Osteocyte (in vitro differentiated cells): ENCODE measurements at places on chromosomes 2 and 18. TPM values are rescaled to one million over a fixed set of nuclear protein-coding genes. Genes with fewer than 3 reads are reported as not detected.

GRCh38 chr2:236121546-236121945 lies 46.6 kb downstream of the GBX2 start:
- no peak for DNase-seq

DNA sequence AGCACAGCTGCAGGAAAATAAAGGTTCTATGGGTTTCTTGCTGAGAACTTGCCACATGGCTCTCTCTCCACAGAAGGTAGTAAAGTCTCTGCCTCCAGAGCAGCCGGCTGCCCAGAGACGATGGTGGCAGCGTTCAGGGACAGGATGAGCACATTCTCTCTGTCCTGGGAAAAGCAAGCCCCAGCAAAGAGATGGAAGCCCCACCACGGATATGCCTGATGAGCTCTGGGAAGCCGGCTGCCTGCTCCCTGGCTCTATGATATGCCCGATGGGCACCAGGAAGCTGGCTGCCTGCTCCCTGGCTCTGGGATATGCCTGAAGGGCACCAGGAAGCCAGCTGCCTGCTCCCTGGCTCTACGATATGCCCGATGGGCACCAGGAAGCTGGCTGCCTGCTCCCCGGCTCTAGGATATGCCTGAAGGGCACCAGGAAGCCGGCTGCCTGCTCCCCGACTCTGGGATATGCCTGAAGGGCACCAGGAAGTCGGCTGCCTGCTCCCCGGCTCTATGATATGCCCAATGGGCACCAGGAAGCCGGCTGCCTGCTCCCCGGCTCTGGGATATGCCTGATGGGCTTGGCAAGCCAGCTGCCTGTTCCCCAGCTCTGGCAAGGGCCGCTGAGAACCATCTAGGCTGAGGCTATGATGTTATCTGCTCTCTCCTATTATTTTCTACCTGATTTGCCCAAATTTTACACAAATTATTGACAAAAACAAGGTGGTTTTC lies 21.5 kb upstream of the SNTG2 start:
- no peak for DNase-seq

- DNase-seq: no peak
These were observed 742.3 kb upstream of the CELF4 start for GRCh38 chr18:38307914-38308313.

DNA sequence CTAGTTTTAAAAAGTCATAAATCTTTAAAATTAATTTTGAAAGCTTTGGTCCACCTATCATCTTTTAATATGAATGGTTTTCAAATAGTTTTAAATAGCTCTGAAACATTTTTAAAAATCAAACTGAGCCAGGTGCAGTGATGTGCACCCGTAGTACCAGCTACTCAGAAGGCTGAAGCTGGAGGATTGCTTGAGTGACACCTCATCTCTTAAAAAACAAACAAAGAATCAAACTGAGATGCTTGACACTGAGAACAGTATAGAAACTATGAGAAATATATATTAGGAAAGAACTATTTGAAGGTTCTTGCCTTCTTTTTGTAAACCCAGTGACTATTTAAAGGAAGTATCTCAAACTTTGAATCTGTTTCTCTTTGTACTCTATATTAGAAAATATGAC lies 67.4 kb downstream of the BARD1 start:
- DNase-seq: no peak

- DNase-seq: no peak
These were observed 6.4 kb downstream of the TNS1 start for GRCh38 chr2:217996361-217996760.

DNA sequence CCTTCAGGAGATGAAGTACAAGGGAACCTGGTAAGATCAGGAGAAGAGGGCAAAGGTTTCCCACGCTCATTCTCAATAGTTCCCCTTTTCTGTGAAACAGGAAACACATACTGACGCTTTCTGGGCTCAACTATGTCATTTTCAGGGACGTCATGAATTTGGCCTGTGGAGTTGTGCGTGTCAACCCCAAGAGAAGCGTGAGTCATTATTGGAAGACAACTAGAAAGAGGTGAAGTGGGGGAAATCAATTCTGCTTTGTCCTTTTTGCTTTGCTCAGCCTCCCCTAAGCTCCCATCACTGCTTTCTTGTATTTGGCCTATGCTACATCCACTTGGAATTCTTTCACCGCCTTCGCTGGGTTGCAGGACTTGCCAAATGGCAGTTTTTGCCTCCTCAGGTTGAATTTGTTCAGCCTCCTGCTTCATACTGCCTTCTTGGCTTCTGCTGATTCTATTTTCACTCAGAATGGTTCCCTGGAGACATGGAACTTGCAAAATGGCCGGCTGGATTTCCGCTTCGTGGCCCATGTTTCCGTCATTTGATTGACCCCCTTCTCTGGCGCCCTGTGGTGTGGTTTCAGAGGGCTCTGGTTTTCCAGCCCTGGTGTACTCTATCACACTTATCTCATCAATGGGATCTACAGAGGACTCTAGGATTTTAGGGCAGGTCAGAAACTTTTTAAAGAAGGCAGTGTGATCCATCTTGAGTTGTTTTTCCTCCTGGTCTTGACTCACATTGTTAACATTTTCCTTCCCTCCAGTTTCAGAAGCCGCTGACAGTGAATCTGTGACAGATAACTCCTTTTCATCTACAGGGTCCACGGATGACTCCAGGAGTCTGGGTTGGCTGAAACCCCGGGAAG lies 93.3 kb downstream of the ALPK2 start:
- DNase-seq: no peak

DNA sequence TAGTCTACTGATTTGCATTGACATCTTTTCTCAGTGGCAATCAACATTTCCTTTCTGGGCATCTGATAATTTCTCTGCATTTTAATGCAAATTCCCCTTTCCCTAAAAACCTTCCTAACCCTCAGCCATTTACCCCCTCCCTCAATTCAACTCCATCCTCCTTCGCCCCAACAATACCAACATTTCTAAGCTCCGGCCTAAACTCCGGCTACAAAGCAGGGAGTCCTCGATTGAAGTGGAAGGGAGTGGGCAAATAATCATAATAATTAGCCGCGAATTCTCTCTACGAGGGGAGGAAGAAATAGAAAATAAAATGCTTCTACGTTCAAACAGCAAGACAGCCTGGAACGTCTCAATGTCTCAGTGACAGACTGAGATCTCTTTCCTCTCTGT lies 4.6 kb downstream of the BCL11A start:
- no peak for DNase-seq

GRCh38 chr2:221518935-221519625 lies 53.0 kb downstream of the EPHA4 start:
- no peak for DNase-seq

DNA sequence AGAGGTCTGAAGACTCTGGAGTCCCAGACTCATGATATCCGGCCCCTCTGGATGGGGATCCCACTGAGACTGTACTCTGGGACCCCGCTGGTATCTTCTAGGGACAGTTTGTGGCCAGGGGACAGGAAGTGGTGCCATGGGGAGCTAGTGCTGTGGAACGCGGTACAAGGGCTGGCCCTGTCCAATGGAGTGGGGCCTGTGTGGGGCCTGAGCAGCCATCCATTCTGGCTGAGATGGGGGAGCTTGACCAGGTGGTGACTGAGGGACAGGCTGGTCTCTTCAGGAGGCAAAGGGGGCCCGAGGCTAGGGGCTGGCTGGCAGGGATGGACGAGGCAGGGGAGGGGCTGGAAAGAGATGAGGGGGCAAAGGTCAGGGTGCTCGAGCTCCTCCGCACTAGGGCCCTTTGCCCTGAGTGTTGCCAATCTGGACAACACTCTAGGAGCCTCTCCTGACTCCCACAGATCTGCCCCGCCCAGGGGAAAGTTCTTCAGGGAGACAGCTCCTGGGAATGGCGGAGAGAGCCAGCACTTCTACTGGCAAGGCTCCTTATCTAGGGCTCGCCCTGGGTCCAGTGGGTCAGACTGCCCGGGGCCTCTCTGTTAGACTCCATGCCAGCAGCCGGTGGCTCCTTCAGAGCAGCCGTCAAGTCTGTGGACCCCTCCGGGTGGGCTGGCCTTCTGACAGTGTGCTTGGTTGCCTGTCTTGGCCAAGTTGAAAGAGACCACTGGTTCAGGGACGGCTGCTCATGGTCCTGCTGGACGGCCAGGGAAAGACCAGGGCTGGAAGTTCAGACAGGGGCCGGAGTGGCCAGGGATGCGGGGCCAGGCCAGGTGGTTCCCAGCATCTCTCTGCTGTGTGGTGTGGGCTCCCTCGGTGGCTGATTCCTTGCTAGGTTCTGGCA lies 12.3 kb downstream of the MALL start:
- DNase-seq: no peak

DNA sequence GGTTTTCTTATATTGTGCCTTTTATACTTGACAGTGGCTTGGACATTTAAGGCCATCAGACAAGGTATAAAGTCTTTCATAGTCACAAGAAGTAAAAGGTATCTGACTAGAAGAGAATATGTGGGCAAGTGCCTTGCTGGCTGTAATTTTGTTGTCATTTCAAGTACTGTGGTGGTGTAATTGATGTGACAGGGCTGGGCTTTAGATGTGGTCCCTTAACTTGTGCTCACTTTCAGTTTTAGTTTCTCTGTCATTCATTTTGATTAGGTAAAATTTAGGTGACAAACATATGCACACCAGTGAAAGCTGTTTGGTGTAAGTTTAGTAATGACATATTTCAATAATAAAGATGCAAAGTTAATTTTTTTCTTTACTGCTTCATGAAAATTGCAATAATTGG lies 31.2 kb upstream of the TBR1 start:
- DNase-seq: no peak

DNA sequence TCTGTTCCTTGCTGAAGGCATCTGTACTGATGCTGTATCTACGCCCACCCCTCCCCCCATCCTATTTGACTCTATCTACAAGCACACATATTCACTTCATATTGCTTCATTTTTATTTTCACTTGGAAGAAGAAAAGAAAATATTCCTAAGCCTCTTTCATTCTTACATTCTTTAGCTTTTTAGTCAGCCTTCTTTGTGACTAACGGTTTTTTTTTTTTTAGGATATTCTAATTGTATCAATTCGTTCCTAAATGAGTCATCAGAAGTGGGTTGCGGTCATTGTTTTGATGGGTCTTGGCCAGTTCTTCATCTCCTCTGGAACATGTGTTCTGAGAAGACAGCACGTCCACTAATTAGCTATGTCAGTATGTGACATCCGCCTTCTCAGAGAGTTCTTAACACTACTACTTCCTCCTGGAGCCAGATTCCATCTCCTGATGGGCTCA lies 88.7 kb downstream of the MYO1B start:
- DNase-seq: no peak

DNA sequence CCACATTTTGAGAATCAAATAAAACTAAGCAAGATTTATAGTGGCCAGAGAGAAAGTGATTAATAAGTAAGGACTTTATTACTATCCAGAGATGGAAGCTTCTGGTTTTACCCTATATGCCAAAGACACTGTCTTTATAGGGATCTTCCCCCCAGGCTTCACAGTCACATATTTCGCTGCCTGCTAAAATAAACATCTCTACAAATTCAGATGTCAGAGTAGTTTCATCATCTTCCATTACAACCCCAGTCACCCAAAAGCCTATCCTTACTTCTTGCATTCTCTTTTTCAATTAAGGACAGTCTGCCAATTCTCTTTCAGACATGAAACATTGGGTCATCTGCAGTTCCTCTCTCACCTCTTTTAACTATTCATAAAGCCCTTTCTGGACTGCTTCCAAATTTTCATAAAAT lies 28.3 kb downstream of the CREB1 start:
- no peak for DNase-seq

DNA sequence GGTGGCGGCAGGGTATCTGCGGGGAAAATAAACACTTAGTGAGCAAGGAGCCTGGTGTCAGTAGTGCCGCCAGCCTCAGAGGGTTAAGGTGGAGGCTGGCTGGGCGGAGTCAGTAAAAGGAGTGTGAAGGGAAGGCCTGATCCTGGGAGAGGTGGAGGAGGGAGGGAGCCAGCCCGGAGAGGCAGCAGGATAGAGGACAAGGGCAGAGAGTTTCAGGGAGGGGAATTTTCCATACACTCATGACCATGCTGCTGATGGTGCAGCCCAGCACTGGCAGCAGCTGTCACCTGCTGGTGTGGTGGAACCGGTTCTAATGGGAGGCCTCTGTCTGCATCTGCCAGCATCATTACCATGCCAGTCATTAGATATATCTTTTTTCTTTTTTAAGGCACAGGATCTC lies 2.0 kb upstream of the TEX44 start:
- no peak for DNase-seq

DNA sequence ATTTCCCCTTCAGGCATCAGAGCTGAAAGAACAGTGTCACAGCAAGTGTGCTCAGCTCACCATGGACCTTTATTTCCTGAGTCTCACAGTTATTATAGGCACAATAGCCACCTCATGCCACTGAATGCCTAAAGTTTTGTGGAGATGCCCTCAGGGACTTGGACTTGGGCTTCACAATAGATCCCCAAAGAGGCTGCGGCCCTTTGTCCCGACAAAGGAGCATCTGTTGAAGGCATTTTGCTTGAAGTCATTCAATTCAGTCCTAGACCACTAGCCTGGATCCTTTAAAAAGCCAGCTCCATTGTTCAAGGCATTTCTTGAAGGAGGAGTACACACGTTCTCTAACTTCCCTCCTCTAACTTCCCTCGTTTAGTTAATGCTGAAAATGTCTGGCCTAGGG lies 125.4 kb downstream of the DCC start:
- no peak for DNase-seq

- DNase-seq: no peak
These were observed 157.8 kb downstream of the LDLRAD4 start for GRCh38 chr18:13376298-13376840.

- DNase-seq: no peak
These were observed 90.1 kb downstream of the CHN1 start for GRCh38 chr2:174914853-174915760.

- no peak for DNase-seq
These were observed 265.3 kb upstream of the PKDCC start for GRCh38 chr2:41782306-41783158.

GRCh38 chr2:204228169-204228886 lies 291.8 kb downstream of the ICOS start:
- no peak for DNase-seq

- no peak for DNase-seq
These were observed 318.7 kb downstream of the PDE11A start for GRCh38 chr2:177753682-177754491.

- no peak for DNase-seq
These were observed 118.7 kb downstream of the HAUS1 start for GRCh38 chr18:46222710-46223360.

DNA sequence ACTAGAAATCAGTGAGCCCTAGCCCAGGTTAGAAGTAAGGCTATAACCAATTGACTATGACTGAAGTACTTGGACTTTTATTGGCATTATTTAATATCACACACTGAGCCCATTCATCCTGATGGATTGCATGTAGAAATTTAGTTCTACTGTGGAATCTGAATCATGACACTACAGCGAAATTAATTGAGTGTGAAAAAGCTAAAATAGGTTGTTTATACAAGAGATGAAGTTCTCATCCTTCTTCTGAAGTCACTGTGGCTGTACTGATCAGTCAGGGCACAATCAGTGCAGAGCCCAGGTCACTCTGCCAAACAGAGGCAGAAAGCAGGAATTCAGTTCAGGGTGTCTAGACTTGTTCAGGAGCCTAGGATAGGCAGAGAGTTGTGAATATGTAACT lies 158.9 kb downstream of the BABAM2 start:
- DNase-seq: no peak

- DNase-seq: no peak
These were observed 131.5 kb upstream of the SMAD2 start for GRCh38 chr18:48061781-48062570.

Gene TMEM131
- 35.6 and 36.4 TPM in 2 replicates for total RNA-seq

Gene KCNG2
- total RNA-seq: not detected in 2 replicates

Gene FAM237A
- not detected in 2 replicates for total RNA-seq

Gene ZBTB7C
- total RNA-seq: 0.11 and 0.16 TPM in 2 replicates

Gene TSPYL6
- total RNA-seq: not detected in 2 replicates

Gene ATP6V1B1
- total RNA-seq: 6.3 and 6.5 TPM in 2 replicates

Gene VAPA
- total RNA-seq: 157 and 163 TPM in 2 replicates

Gene BOK
- 45.0 and 47.5 TPM in 2 replicates for total RNA-seq

Gene SERPINB10
- not detected in 2 replicates for total RNA-seq
